ENCODE measurements at places on chromosomes 5 and 9. TPM values are rescaled to one million over a fixed set of nuclear protein-coding genes. Genes with fewer than 3 reads are reported as not detected.

Gene FBXL7
- total RNA-seq, result 0.92 TPM

Gene SRD5A1
- 14.3 TPM for total RNA-seq

Gene GABBR2
- total RNA-seq, result 1.5 TPM

Gene IL5
- total RNA-seq, result not detected

Gene PCDHA12
- 1.5 TPM for total RNA-seq

Gene ERMP1
- total RNA-seq, result 11.7 TPM

Gene WDR31
- 2.3 TPM for total RNA-seq

Gene KYAT1
- total RNA-seq, result 8.9 TPM

Gene C9orf50
- total RNA-seq, result not detected

Gene CDKN2B
- total RNA-seq, result not detected

Gene LHX2
- total RNA-seq, result 11.9 TPM

Gene SPATA31A5
- not detected for total RNA-seq

Gene C9
- not detected for total RNA-seq

Gene HINT2
- total RNA-seq, result 72.7 TPM

Gene PAPPA
- 8.3 TPM for total RNA-seq

Gene CWC27
- total RNA-seq, result 21.6 TPM

Gene PAEP
- not detected for total RNA-seq

Gene PHF24
- not detected for total RNA-seq

Gene PCDHGA7
- total RNA-seq, result 0.42 TPM

Gene SPINK4
- not detected for total RNA-seq

Gene TRPM6
- 0.11 TPM for total RNA-seq

Gene DNAH5
- total RNA-seq, result 12.3 TPM

Gene GRM6
- total RNA-seq, result not detected

Gene NSG2
- not detected for total RNA-seq

Gene OR1J2
- total RNA-seq, result not detected

Gene ITGA2
- total RNA-seq, result 27.4 TPM
